ELR (cell line): ENCODE measurements at places on chromosomes 3 and 15.

DNA sequence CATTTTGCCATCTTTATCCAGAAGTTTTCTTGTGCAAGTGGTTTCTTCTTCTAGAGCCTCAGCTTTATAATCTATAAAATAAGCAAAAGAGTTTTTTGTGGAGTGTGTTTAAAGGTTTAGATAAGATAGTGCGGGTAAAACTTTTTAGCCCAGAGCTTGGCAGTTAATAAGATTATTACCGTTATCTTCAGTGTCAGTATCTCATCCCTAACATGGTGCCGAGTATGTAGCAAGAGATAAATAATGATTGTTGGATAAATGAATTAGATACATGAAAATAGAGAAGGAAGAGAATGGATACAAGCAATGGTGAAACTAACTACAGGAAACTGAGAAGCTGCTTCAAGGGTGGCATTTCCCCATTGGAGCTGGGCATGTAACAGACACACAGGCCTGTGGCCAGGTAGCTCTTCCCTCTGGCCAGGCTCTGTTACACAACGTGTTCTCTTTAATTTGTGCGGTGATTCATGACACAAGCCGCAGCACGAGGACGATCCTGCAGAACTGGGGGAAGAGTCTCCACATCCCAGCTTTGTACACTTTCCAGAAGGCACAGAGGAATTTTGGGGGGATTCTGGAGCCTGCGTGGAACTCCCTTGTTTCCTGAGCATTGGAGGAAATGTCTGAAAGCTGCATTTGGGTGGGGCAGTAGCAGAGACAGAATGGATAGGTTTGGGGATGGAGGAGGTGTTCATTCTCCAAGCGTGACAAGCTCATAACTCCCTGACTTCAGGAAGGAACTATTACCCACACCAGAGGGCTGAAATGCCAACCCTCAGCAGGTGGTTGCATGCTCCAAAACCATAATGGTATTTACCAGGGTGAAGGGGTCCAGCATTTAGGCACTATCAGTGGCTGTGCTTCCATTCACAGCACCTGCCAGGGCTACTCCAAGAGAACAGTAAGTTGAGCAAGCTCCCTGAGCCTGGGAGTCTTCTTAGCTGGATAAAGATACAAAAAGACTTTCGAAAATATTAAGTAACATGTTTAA lies 14.2 kb upstream of the ST6GAL1 start:
- no peak for DNase-seq

GRCh38 chr15:42921342-42921731 lies 759 bp upstream of the TTBK2 start:
- DNase-seq: peak; percentile 54

- no peak for DNase-seq
Observed at GRCh38 chr3:123329636-123330340, 119.1 kb downstream of the ADCY5 start.

DNA sequence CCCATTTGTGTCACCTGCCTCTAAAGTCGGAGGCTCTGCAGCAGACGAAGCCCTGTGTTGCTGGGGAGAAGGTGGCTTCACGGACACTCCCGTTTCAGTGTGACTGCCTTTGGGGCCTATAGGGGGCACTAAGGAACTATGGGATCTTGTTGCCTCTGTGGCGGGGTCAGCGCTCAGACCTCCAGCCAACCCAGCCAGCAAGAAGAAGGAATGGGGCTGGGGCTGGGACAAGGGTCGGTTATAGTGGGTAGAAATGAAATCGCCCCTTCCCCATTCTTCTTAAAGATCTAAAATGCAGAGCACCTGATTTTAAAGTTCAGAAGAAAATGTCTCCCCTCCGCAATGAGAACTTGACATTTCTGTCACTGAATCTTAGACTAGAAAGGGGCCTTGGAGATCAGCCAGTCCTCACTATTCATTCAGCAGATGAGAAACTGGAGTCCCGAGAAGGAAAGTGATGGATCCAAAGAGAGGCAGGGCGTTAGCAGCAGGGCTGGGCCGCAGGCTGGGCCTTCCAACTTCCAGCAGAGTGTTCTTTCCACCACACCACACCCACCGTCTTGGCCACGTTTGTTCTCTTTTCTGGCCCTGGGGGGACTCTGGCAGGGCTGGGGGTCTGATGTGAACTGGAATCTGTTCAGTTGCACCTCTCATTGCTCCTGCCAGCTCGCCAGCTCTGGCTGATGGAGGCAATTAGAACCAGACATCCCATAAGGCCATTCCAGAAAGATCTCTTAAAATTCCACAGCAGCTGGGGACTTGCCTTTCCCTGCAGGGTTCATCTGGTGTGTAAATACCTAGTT lies 195.4 kb downstream of the OPA1 start:
- peak; percentile 66 for DNase-seq

DNA sequence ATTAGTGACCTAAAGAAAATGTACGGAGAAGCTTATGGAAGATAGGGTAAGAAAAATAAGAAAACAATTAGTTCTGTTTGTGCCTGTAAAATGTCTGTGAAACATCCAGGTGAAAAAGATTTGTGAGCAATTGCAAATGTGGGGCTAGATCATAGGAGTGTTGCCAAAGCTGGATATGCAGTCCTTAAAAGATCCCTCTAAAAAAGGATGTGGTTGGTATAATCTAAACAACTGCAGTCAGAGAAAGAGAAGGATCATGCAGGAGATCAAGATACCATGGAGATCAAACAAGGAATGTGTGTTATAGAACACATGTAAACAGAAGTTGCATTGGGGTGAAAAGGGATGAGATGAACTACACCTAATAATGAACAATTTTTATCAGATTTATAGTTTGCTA lies 116.8 kb downstream of the ALCAM start:
- peak; percentile 54 for DNase-seq

DNA sequence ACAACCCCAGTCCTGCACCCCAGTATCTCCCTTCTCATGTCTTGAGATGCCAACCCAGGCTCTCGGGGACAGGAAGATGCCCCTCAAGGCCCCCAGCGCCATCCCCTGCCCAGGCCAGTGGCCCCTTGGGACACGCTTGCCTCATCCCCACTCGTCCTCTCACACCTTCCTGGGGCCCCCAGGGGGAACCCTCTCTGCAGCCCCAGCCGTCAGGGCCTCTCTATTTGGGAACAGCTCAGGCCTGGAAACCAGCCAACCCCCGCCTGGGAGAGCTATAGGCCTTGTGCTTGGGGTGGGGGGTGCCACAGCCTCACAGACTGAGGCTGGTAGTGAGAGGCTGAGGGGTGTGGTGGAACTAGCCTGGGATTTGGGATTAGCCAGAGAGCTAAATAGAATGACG lies 7.8 kb downstream of the LINGO1 start:
- DNase-seq: no peak

DNA sequence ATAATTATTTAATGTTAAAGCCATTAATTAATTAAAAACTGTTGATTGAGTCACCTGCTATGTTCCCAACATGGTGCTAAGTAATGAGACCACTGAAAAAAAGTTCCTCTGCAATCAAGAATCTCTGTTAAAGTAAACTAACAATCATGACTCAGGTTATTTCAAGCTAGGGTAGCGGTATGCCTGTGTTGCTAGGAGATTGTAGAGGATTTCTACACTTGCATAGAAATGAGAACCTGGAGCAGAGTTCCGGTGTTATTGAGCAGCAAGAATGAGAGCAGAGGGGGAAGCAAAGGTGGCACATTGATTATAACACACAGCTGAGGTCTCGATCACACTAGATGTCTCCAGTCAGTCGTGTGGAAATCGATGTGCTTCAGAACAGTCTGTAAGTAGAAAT lies 41.4 kb downstream of the C3orf85 start:
- DNase-seq: peak; percentile 64

GRCh38 chr3:69259125-69259524 lies 126.8 kb downstream of the FRMD4B start:
- DNase-seq: no peak

GRCh38 chr3:149971403-149972075 lies 844 bp upstream of the PFN2 start:
- peak; percentile 81 for DNase-seq

DNA sequence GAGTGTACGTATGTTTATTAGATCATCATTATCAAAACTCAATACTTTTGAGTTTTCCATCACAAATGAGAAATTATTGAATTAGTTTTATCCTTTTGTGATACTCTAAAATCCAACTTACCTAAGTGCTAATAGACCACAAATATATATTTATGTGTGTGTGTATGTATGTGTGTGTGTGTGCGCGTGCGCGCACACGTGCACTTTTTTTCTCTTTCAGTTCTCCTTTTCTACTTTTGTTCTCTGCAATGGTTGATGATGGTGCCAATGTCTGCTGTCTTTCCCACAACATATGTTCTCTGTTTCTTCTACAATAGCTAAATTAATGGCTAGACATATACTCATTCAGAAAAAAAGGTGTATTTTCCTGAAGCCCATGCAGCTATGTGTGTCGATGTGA lies 571.6 kb upstream of the ARPP21 start:
- no peak for DNase-seq

- peak; percentile 16 for DNase-seq
Observed at GRCh38 chr3:32593903-32594525, 23.4 kb upstream of the DYNC1LI1 start.

DNA sequence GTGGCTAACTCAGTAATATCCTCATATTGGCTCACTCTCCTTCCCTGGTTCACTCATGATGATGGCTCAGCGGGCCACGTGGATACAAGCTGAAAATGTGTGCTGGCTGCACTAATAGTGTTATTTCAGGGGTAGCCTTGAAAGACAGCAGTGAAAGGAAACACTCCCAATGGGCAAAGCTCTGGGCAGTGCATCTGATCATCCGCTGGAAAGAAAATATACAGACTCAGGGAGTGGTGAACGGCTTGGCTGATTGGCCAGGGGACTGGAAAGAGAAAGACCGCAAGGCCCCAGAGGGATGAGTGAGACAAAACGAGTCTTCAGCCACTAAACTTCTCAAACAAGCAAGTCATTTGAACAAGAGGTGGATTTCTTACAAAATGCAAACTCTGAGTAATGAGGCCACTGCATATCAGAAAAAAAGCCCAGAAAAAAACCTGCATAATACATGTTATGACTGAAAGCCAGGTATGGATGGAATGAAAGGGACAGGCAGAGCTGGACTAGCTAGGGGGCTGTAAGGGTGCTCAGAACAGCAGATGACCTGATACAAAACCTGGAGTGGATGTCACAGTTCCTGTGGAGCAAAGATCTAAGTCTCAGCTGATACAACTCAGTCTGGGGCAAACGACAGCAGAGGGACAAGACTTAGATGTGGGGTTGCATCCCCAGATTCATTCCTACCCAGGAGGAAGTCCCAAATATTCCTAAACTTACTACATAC lies 33.3 kb downstream of the CMTM6 start:
- DNase-seq: no peak

- DNase-seq: no peak
Observed at GRCh38 chr15:65777843-65778242, 14.2 kb downstream of the DENND4A start.

DNA sequence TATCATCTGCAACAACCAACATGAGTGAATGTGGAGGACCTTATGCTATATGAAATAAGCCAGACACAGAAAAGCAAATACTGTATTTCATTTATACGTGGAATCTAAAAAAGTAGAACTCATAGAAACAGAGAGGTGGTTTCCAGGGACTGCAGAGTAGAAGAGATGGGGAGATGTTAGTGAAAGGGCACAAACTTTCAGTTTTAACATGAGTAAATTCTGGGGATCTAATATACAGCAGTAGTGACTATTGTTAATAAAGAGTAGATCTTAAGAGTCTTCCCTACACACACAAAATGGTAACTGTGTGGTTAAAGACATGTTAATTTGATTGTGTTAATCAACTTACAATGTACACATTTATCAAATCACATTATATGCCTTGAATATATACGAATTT lies 20.9 kb upstream of the MELTF start:
- DNase-seq: no peak

GRCh38 chr15:90637693-90638092 lies 79.5 kb upstream of the BLM start:
- no peak for DNase-seq

DNA sequence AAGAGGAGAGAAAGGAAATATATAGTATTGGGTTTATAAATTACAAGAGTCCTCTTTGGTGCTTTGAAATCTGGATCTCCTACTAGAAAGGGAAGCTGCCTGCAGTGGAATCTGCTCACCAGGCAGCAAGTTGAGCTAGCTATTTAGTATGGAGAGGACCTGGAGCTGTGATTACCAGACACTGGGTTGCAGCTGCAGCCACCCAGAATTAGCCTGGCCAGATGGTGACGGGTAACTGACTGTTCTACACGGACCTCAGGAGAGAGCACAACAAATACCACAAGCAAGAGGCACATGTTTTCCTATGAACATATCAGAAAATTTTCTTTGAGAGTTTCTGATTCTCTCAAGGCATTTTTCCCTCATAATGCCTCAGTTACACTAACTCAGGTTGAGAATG lies 46.5 kb downstream of the SYNPR start:
- no peak for DNase-seq
